ENCODE measurements at places on chromosomes 3 and 15.

- DNase-seq: no peak
Measured at GRCh38 chr3:50418850-50419249, 59.5 kb upstream of the TMEM115 start.

DNA sequence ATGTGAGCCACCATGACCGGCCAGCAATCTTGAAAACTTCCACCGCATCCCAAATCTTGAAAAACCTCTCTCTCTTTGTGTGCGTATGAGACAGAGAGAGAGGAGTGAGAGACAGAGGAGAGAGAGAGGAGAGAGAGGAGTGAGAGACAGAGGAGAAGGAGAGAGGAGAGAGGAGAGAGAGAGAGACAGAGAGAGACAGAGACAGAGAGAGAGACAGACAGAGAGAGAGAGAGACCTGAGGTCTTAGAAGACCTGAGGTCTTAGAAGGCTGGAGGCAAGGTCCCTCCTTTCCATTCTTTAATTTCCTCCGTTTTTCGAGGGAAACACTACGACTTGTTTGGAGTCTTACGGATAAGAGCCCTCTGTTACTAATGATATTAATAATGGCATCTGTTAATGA lies 39.5 kb downstream of the TMEM40 start:
- no peak for DNase-seq

- no peak for DNase-seq
Measured at GRCh38 chr3:141828890-141829289, 47.6 kb upstream of the ATP1B3 start.

DNA sequence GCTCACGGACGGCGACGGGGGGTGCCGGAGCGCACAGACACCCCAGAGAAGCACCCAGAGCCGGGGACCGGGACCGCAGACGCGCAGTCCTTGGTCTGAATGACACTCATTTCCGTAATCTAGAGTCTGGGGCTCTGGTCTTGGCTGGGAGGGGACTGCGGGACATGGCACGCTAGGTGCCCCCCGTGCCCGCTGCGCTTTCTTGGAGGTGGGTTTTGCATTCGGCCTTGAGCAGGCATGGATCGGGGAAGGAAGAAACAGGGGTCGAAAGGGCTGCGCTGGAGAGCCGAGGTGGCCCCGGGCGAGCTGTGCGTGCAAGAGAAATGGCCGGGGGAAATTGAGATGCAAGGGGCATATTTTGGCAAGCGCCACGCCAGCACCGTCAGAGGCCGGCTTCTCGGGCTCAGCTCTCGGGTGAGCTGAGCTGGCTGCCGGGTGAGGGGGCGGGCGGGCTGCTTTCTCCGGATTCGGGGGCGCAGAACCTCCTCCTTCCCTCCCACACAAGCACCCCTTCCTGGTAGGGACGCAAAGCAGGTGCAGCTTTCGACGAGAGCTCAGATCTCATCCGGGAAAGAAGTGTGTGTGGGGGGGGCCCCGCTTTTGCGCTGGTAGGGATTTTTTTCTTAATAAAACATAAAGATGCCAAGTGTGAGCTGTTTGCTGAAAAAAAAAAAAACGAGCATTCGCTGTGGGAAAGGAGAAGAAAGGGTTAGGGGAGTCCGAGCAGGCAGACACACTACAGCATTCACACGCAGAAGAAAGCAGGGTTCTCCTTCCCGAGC lies 963 bp upstream of the NTRK3 start:
- DNase-seq: no peak

DNA sequence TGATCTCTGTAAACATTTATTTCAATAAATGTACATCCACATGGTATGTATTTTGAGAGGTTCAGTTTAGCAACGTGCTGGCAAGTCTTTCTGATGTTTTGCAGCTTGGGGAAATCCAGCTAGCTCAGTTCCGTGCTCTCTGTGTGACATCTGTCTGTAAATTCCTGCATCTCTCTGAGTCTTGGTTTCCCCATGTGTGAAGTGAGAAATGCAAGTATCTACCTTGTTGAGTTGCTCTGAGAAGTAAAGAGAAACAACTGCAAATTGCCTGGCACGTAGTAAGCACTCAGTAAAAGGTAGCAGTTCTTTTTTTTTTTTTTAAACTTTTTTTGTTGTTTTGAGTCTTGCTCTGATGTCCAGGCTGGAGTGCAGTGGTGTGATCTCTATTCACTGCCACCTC lies 30.2 kb upstream of the MORF4L1 start:
- DNase-seq: no peak

GRCh38 chr3:15403495-15403894 lies 23.8 kb downstream of the METTL6 start:
- DNase-seq: no peak

DNA sequence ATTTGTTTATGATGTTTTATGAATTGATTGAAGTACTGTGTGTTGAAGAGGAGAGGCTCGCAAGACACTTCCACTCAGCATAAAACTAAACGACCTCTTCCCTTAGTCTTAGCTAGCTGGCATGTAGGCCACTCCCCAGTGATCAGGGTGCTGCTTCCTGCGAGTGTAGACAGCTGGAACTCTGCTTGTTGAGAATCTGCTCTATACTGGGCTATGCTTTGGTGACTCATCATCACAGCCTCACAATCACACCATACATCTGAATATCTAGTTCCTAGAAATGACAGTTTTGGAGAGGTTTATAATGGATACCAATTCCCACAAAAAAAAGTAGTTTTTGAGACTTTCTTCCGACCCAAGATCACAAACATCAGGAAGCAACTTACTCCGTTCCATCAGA lies 1.5 kb upstream of the SLC24A5 start:
- DNase-seq: no peak

DNA sequence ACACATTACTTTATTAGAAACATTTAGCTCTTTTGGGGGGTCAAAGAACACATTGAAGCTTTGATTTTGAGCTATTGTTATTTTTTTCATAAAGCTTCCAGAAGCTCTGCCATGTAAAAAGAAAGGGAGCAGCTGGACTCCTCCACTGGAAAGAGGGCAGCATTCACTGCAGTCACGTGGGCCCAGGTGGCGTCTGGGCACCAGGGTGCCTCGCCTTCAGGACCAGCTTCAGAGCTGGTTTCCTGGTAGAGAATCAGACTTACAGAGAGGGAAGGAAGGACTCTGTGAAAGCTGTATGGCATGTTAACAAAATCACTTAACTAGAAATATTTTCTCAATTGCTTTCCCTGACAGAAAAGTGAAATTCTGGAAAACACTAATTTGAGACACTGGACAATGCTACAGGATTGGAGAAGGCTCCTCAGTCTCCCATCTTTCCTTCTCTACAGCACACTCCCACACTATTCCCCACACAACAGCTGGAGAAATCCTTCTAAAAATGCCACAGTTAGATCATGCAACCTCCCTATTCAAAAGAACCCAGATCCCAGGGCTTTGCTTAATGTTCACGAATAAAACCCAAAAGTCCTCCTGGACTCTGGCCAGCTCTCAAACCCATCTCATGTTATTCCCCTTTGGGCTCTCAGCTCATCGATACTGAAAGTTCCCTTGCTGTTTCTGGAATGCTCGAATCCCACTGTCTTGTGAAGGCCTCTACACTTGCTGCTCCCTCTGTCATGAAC lies 83.2 kb downstream of the NFKBIZ start:
- no peak for DNase-seq

- DNase-seq: no peak
Measured at GRCh38 chr3:188036375-188037194, 117.4 kb upstream of the LPP start.

DNA sequence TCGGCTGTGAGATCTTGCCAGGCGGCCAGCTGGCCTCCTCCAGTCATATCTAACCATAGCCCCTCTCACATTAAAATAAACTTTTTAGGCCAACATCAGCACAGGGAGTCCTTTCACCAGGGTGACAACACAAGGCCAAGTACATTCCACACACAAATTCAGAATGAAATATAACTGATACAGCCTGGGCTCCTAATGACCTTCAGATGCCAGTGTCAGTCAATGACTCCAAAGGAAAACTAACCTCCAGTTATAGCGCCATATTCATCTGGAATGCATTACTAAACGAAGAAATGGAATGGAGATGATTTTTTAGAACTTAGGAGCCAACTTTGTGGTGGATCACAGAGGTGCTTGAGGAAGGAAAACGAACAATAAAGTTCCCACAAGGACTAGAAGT lies 205.4 kb downstream of the GREM1 start:
- DNase-seq: no peak

DNA sequence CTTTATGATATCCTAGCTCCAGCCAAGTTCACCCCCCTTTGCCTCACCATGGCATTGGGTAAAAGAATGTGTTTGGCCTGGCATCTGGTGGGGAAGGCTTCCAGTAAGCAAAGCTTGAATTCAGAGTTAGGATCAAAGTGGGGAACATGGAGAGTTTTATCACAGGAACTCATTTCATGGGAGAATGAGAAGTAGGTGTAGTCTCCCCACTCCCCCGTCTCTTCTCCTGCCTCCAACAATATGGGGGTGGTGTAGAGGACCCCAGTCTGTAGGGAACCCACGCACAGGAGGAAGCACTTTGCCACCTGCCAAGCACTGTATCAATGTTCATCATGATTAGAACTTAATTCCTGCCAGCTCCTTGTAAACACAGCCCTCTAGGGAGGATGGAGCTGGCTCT lies 200.5 kb downstream of the UACA start:
- DNase-seq: no peak

GRCh38 chr3:109642025-109642424 lies 304.7 kb upstream of the DPPA4 start:
- no peak for DNase-seq

DNA sequence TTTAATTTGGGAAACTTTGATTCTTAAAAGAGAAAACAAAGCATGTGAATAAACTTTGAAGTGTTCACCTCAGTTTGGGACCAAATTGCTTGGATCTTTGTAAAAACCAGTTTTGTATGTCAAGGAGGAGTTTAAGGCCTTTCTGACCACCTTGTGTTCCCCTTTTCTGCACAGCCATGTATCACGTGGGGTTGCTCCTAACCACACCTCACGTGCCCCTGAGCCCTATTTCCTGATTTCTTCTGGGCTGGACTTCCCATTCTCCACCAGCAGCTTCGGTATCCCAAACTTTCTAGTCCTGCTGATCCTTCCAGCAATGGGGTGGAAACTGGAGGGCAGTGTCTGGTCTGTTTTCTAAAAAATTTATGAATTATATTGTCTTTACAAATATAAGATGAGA lies 76.4 kb upstream of the STT3B start:
- DNase-seq: no peak

DNA sequence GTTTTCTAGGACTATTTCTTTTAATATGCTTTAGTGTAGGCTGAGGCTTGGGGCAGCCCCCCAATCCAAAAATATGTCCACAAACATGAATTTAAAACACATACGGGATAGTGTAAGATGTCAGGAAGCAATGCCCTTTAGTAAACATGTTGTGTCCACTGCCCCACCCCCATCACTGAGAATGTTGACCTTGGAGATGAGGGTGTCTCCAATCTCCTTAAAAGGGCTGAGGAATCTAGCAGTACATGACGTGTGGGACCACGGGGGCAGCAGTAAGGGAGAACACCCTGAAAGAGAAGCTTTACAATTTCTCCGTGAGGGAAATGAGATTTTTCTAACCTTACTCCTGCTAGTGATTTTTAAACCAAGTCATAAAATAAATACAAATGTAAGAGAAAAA lies 84.7 kb downstream of the SQOR start:
- no peak for DNase-seq

GRCh38 chr3:81299481-81299880 lies 462.0 kb downstream of the GBE1 start:
- DNase-seq: no peak

DNA sequence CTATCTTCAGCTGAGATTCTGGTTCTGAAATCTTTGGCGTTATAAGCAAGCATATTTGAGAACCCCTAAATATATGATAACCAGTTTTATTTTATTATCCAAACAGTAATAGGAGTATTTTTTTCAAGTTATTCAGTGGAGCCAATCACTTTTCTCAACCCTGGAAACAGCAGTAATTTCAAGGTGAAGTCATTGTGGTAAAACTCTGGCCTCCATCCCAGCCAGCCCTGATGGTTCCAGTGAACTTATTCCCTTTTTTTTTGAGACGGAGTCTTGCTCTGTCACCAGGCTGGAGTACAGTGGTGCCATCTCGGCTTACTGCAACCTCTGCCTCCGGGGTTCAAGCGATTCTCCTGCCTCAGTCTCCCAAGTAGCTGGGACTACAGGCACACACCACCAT lies 545.4 kb upstream of the IL12A start:
- DNase-seq: no peak

- DNase-seq: no peak
Measured at GRCh38 chr15:76153241-76154197, 93.7 kb downstream of the TMEM266 start.

- peak; percentile 59 for DNase-seq
Measured at GRCh38 chr15:90300988-90301706, 35.7 kb downstream of the NGRN start.

- DNase-seq: no peak
Measured at GRCh38 chr3:3353153-3353552, 173.7 kb upstream of the CRBN start.

GRCh38 chr15:34854232-34854631 lies 58.9 kb upstream of the ACTC1 start:
- DNase-seq: no peak

DNA sequence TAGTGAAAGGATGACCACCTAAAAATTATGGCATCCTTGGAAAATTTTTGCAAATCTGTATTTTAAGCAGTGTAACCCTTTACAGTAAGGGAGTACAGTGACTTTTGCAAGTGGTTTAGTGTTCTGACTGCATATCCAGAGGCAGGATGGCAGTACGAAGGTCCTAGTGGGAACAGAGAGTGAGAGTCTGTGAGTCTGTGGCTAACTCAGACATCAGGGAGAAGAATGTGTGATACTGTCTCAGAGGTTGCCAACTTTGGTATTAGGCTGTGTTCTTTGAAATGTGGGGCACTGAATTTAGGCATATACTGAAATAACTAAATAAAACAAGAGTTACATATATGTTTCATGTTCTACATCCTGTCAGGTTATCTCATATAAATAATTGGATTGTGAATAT lies 25.7 kb downstream of the PRKCI start:
- no peak for DNase-seq

- DNase-seq: no peak
Measured at GRCh38 chr3:175316799-175317198, 457.7 kb downstream of the NAALADL2 start.

DNA sequence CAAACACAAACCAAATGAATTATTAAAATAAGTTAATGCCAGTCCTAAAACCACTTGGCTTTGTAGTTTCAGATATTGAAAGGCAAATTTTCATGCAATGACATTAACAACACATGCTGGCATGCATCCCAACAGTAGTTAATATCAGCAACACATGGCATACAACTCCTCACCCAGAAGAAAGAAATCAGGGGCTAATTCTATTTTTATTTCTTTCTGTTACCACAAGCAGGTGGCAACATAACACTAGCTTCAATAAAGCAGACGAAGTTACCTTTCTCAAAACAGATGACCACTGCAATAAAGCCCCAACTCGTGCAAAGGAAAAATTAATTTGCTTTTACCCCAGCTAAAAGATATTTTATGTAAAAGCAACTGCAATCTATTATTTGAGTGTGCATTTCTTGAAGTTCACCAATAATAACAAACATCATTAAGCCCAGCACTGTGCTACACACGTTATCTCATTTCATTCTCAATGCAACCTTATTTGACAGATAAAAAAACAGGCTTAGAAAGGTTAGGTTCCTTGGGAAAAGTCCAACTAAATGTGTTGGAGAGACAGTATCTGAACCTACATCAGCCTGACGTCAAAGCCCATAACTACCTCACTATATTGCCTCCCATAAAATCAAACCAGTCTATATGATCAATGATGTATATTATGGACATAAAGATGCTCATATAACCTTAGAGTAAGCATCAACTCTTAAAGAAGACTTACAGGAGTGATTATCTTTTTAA lies 2.8 kb downstream of the TOP2B start:
- no peak for DNase-seq

GRCh38 chr15:94122516-94122915 lies 108.8 kb upstream of the MCTP2 start:
- no peak for DNase-seq

GRCh38 chr15:88717382-88718031 lies 78.7 kb downstream of the ISG20 start:
- no peak for DNase-seq
